ENCODE measurements at places on chromosomes 11 and 22.

DNA sequence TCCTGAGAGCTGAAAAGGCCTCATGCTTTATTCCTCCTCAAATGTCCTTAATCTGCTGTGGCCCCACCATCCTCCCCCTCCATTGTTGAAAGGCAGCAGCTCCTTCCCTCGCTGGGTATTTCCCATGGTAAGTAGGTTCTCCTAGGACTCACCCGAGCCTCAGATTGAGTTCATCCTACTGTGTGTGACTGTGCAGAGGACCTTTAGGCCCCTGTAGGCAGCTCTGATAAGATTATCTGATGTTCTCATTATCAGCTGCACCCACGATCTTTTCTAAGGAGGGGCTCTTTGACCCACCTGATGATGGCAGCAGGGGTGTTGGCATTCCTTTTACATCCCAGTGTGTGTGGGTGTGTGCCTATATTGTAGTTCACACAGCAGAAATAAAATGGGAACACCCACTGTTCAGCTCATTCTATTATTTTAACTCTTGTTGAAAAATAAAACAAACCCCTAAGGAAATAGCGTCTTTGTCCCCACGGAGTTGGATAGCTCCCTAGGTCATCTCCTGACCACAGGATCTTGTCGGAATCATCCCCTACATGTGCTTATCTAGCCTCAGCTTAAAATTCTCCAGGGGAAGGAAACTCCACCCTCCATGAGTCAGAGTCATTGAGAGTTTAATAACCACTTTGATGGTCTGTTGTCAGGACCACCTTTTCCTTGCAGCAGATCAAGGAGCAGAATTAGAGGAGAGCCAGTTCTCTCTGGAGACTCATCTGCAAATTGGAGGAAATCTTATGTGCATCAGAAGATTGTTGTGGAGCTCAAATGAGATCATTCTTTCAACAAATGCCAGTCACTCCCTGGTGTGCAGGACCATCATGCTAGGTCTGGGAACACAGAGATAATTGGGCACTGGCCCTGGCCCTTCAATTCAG, 19.3 kb downstream of the ENDOD1 start:
- DNase-seq, result no peak

- peak; percentile 35 for DNase-seq
Measured at GRCh38 chr11:44775366-44775984, 48.7 kb downstream of the TSPAN18 start.

- DNase-seq, result no peak
Measured at GRCh38 chr22:19443544-19444211, 3.8 kb downstream of the C22orf39 start.

DNA sequence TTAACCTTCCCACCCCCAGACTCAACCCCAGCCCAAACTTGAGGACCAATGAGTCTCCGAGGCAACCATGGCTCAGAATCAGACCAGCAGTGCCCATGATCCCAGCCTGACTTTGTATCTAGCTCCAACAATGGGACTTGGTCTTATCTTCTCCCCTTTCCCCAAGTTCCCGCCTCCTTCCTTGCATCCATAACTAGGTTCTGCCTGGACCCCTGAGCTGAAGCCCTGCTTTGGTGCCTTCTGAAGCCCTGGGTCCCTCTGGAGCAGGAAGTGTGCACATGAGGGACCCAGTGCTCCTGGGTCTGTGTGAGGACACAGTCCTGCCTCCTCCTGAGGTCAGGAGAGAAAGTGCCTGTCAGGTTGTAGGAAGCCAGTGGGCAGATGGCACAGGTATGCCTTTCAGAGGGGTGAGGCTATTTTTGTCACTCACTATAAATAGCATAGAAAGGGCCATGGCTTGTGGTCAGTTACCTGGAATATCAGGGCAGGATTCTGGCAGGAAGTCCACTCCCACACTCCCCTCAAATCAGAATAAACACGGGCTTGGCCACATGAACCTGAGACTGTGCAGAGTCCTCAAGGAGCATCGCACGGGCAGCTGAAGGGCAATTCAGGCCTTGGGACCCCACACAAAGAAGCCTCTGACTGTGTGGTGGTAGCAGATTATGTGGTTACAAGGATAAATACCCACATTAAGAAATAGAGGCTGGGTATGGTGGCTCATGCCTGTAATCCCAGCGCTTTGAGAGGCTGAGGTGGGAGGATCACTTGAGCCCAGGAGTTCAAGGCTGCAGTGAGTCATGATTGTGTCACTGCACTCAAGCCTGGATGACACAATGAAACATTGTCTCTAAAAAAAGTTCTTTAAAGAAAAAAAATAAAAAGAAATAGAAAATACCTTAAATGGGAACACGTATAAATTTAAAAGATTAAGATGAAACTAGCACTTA, 27.4 kb downstream of the RCN1 start:
- DNase-seq, result no peak

DNA sequence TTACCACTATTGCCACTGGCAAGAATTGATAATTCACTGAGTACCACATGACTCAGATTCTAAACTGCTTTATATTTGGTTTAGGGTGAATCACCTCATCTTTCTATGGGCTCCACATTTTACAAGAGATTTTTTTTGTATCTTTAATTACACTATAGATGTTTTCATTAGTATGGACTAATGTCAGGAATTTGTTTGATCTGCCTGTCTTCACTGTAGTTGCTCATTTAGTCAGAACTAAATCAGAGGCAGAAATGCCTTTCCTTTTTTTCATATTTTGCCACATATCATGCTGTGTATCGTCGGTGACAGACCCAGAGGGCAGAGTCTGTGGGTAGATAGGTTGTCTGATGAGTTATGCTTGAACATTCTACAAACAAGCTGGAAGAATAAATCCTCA, 524.1 kb downstream of the METTL15 start:
- no peak for DNase-seq

DNA sequence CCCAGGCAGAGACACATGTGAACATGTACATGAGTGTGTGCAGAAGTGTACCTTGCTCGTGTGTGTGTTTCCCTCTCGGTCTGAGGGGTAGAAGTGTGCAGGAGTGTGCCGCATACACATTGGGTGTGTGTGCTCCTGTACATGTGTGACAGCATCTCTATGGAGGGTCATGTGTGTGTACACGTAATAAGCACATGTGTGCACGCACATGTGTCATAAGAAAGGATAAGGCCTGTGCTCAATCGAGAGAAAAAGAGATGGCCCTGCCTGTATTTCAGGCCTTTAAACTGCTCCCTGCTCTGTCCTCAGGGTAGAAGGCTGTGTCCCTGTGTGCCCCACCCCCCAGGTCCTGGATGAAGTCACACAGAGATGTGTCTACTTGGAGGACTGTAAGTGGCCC, 61.8 kb downstream of the OTOG start:
- DNase-seq, result no peak

DNA sequence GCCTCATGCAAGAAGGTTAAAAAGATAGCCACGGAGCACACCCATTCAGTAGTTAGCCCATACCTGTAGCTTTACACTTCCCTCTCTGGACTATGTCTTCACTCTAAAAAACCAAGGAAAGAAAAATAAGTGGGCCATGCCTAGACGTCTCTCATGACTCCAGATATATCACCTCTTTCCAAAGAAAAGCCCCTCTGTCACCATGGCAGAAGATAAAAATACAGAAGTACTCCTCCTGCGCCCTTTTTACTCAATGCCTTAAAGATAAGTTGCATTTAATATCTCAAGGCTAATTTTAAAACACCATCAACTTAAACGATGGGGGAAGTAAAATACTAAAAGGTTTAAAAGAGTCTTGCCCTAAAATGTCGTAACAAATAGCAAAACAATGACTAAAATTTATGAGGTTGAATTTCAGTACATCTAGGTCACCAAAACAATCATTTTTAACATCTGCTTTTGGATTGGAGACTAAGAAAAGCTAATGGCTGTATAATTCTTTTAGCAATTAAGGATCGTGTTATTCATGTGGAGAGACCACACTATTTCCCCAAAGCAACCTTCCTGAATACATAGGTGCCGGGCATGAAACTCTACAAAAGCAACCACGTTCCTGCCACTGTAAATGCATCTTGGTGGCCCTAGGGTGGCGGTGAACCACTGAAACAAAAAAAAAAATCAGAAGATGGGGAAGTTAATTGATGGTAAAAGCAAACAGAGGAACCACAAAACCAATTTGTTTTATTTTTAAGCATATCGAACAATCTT, 46.0 kb downstream of the CELF1 start:
- DNase-seq, result no peak

- no peak for DNase-seq
Measured at GRCh38 chr11:117996058-117996457, 9.9 kb downstream of the IL10RA start.

GRCh38 chr22:46239261-46240048, 10.6 kb downstream of the CDPF1 start:
- DNase-seq, result no peak

DNA sequence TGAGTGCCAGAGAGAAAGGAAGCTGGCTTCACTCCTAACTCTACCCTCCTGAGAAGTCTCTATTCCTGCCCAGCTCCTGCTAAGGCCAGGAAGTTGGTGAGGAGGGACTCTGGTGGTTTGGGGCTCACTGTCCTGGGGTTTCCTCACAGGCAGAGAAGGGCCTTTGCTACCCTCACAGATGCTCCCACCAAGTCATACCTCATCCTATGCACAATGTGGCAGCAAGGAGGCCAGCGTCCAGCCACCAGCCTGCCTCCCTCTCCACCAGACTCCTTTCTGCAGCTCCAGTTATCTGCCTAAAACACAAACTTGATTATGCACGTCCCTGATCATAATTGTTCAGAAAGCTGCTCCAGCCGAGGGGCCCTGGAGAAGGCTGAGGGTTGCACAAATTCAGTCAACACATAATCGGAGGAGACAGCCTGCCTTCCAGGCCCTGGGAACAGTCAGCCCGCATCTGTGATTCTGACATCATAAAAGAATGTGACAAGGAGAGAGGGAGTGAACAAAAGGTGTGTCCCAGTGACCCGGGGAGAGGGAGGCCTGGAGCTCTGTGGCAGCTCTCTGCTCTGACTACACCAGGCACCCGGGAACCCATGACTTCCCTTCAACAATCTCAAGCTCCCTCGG, 28.8 kb downstream of the DKK3 start:
- no peak for DNase-seq

DNA sequence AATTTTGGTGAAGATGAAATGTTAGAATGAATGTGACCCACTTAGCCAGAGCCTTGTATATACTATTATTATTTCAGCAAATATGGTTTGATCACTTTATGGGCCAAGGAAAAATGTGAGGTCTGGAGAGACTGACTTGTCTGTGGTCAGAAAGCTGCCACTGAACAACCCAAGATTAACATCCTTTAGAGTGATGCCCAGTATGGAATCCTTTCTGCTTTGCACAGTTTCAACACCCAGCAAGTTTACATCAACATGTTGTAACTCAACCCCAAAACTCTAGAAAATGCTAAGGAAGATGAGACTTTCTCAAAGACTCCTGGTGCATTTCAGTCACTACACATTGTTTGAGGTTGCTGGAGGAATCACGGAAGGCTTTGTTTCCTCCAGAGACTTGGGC, 107.7 kb downstream of the SNX19 start:
- DNase-seq, result no peak

DNA sequence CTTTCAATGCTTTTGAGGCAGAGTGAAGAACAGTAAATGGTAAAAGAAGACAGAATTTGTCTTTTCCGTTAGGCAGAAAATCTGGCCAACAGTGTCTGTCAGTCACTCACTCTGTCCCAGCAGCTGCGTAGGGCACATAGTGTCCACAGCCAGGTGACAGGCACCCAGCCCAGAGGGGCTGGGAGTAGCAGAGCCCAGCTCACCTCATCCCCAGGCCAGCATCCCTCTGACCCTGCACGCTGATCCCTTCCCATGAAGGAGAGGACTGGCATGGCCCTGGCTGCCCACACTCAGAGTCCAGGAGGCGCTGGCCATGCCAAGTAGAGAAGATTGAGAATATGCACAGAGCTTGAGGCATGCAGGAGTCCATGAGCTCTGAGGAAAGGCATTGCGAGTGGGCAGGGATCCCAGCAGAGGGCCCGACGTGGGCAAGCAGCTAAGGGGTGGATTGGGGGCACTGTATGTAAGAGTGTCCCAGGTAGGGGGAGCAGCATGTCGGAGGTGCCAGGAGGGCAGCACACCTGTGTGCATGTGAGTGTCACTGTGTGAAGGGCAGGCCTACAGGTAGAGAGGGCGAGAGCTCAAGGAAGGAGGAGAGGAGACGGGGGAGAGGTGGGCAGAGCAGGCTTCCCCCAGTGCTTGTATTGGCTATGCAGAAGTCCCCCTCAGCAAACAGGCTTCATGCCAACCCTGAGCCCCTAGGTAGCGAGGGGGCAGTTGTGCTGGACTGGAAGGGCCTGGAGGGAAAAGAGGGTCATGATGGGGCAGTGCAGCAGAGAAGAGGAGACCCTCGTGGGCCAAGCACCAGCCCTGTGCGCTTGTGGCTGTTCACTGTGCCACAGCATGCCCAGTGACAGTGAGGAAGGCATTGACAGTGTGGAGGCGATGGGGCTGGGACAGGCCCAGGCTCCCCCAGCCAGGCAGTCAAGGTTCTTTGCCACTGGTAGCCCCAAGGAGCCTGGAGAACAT, 133.8 kb downstream of the OSBP2 start:
- no peak for DNase-seq

DNA sequence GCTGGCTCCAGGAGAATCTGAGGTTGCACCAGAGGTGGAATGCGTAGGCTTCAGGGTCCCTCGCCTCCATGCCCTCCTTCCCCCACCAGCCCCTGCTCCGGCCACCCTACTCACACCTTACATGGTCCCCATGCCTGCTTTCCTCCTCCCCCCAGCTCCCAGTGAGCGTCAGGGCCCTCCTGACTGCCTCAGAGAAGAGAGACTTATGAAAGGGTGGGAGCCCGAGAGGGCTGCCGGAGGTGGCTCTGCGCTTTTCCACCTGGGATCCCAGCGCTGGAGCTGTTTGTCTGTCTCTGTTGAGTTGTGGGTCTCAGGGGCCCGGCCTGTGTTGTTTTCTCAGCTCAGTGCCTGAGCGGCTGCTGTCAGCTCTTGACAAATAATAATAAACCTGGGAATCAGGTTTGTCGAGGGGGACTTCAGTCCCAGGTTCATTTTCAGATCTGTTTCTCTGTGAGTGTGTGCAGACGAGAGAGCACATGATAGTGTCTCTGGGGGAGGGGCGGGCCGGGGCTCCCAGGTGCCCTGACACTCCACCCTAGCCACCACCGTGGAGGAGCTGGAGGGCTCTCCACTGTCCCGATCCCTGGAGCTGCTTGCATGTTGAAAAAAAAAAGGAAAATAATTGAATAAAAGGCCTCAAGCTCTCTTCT, 153.7 kb downstream of the FEZ1 start:
- no peak for DNase-seq

GRCh38 chr11:13271060-13271693, 6.4 kb upstream of the BMAL1 start:
- no peak for DNase-seq

- no peak for DNase-seq
Measured at GRCh38 chr11:121035780-121036179, 11.9 kb downstream of the TBCEL start.

GRCh38 chr11:16923987-16924386, 90.2 kb downstream of the PLEKHA7 start:
- no peak for DNase-seq
